Cardiac muscle cell (in vitro differentiated cells and primary cell): ENCODE measurements at places on chromosomes 13 and 19. TPM values are rescaled to one million over a fixed set of nuclear protein-coding genes. Genes with fewer than 3 reads are reported as not detected.
A peak's percentile ranks its signal among the peaks of the same experiment; 100 is the strongest.

DNA sequence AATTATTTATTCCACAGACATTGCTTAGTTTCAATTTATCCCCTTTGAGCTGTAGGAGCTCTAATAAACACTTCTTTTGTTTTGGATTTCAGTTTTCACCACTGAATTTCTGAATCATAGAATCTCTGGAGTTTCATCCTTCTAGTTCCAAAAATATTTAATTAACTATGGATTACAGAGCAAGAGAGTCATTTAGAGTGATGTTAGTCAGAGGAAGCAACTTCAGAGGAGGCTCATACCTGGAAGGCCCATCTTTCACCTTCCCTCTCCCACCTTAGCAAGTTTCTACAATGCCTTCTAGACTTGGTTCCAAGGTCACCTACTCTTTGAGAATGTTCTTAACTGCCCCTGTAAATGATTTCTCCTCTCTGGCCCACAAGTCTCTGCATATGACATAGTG, 353.2 kb downstream of the SPRY2 start:
- DNase-seq = no peak

- DNase-seq = no peak
Measured at GRCh38 chr13:48978942-48979601, 3.4 kb downstream of the FNDC3A start.

DNA sequence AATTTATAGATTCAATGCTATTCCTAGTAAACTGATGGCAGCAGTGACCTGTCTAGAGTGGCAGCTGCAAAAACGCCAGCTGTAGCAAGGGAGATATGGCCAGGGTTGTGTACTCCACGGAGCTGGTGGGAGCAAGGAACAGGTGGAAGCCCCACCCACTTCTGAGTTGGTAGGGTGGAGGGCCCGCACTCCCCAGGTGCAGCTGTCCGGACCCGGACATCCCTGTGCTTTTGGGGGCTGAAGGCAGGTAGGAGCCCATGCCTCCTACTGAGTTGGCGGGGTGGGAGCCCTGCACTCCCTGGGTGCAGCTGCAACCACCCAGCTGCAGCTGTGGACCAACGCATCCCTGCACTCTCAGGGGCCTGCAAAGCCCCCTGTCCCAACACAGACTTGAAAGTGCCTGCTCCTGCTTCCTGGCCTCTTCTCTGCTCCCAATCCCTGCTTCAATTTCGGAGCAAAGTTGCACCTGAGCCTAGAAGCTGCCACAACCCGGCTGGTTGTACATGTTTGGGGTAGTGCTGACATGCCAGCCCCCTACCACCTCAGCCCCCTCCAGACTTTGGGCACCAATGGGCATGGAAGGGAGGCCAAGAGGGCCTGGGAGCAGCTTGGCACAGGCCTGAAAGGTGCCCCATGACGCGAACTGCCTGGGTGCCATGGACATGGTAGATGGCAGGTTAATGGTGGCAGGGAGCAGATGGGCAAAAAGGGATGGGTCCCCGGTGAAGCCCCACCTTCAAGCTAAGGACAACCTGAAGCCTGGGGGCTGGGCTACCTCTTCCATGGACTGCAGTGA, 19.8 kb downstream of the UGGT2 start:
- no peak for DNase-seq

DNA sequence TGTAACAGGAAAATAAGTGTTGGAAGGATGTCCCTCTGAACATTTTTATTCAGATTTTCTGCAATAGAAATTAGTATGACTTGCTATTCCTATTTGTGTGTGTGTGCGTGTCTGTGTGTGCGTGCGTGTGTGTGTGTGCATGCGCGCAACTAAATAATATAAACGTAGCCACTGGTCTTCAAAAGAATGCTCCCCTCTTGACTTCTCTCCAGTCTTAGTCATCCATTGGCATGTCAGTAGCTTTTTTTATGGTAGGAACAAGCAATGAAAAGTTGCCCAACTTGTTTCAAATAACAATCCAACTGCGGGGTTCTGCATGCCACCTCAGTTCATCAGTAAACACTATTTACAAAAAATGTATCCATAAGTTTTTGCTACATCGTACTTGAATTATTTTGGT, 249.6 kb downstream of the GPC6 start:
- DNase-seq = peak; percentile 71

- DNase-seq = no peak
Measured at GRCh38 chr19:41529484-41530183, 46.3 kb upstream of the CEACAM21 start.

DNA sequence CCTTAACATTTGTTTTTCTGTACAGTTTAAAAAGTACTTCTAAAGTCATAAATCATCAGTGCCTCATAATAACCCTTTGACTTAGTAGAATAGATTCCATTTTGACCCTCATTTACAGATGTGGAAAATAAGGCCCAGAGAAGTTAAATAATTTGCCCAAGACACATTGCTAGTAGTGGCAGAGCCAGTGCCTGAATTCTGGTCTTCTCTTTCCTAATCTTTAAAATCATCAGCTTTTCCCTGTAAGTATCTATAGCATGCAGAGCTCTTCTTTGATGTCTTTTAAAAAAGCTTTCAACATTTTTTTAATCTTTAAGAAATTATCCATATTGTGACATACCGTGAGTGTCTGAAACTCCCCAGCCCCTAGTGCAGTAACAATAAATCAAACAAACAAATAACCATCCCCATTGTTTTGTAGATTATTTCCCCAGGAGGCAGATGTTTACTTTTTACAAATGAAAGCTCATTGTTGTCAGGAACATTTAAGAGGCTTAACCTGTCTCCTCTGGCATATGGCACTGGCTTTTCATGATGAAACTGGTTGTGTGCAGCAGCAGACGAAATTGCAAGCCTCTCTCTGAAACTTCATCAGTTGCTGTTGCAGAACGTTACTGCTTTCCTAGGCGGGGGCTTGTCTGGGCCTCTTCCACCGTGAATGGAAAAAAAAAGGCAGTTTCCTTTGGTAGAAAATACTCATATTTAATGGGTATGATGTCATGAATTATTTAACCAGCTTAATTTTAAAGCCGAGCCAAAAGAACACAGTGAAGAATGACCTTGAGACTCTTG, 31.7 kb upstream of the PCDH8 start:
- DNase-seq = no peak

- DNase-seq = no peak
Measured at GRCh38 chr19:5038631-5039271, 69.8 kb downstream of the KDM4B start.

DNA sequence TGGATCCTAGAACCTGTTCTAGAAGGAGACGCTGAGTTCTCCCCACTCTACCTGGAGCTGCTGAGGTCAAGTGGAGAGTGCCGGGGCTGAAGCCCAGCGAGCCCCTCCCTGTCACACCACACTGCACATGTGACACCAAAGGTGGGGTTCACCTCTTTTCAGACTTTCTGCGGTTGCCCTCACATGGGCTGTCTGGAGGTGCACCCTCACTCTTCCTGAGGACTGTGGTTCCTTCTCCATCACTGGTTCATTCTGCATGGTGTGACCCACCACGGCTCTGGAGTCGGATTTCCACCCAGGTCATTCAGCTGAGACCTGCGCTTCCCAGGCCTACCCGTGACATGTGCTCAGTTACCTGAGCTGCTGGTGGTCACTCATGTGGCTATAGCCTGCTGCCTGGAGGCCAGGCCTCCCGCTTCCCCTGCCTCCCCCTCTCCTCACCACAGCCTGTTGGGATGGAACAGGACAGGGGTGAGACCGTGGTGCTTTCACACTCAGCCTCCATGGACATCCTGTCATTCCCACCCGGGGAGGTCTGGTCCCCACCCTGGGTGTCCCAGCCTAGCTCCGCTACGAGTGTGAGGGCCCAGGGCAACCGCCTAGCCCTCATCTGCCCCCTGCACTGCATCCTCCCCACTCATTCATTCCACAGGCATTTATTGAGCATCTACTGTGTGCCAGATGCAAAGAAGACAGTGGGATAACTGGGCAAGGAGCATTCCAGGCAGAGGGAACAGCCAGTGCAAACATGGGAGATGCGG, 605 bp upstream of the A1BG start:
- DNase-seq = no peak

- peak; percentile 9 for DNase-seq
Measured at GRCh38 chr13:91097269-91097668, 250.2 kb upstream of the MIR17HG start.

GRCh38 chr13:41407380-41407779, 50.0 kb upstream of the RGCC start:
- no peak for DNase-seq

IFI30 gene
- 0.98 and 1.4 TPM in 2 replicates for total RNA-seq

PBX4 gene
- 6.7 and 11.8 TPM in 2 replicates for total RNA-seq

SHD gene
- 78.4 and 144 TPM in 2 replicates for total RNA-seq

ZNF256 gene
- 12.5 and 13.6 TPM in 2 replicates for total RNA-seq

GJA3 gene
- total RNA-seq = 189 and 201 TPM in 2 replicates

SBK2 gene
- total RNA-seq = 2.4 and 5.3 TPM in 2 replicates
